ENCODE measurements at places on chromosomes 6 and 20.

- no peak for DNase-seq
These were observed 8.8 kb upstream of the C20orf144 start for GRCh38 chr20:33653218-33653899.

GRCh38 chr6:25223490-25223991 is 55.6 kb upstream of the CARMIL1 start:
- DNase-seq = no peak

GRCh38 chr6:66628917-66629316 is 921.9 kb upstream of the EYS start:
- no peak for DNase-seq

DNA sequence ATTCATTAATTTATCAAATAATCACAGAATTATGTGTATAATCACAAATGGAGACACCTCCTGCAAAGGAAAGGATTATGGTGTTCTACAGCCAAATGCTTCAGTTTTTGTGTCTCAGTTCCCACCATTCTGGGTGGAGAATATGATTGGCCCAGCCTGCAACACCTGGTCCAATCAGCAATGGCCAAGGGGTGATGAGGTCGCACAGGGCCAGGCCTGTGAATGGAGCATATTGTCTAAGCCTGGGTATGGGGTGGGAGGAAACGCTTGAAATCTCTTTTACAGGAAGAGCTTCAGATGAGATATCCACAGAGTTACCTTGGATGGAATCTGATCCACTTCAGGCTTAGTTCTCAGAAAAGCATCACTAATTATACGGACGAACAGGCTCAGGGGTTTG is 271.6 kb downstream of the DHX35 start:
- no peak for DNase-seq

- peak; percentile 73 for DNase-seq
These were observed 17.5 kb downstream of the PPARD start for GRCh38 chr6:35359744-35360348.

DNA sequence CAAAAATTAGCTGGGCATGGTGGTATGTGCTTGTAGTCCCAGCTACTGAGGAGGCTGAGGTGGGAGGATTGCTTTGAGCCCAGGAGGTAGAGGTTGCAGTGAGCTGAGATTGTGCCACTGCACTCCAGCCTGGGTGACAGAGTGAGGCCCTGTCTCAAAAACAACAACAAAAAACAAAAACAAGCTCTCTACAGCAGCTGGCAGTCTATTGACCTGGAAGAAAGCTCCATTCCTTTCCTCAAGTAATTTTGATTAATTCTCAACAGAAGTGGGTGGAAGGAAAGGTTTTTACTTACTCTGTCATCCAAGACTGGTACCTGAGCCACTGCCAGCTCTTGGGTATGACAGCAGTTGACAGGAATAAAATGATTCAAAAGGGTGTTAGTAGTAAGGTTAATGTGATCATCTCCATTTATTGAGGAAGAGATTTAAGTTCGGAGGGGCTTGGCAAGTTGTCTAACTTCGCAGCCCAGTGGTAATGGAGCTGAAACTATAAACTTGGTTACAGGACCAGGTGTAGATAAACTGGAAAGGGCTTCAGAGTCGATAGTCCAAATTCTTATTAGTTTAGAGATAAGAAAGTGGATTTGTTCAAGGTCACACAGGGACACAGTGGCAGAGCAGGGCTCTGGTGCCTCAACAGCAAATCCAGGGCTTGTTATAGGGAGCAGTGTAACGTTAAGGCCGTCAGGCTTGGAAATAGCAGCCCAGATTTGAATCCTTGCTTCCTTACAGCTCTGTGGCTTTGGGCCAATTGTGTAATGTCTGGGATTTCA is 14.8 kb downstream of the SRSF3 start:
- DNase-seq = no peak

DNA sequence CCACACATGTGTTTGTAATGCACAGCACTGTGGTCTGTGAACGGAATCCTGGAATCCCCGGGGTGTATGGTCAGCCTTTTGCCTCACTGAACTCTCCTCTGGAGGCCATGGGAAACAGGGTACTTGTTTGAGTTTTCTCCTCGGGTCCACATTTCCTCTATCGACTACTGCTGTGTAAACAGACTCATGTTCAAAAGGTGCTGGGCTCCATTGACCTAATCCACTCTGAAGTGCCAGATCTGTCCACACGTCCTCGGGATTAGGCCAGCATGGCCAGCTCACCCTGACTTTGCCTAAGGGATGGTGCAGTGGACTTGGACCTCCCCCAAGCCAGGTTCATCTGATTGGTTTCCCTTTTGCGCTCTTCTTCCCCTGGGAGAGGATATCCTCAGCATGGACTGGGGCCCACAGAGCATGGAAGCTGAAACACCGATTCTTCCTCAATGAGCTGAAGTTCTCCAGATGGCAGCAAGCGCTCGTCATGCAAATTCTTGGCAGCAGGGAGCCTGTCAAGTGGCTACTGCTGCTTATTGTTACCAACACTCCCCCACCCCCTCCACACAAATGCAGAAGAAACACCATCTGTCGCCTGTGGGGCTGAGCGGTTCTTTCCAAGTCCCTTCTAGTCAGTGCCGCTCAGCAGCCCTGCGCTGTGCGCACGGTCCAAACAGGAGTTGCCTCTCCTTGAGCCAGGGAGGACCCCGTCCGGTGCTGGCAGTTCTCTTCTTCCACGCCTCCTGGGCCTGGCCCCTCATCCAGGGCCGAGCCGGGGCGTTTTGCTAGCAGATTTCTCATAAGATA is 292.6 kb upstream of the MARCKS start:
- DNase-seq = peak; percentile 82

- no peak for DNase-seq
These were observed 3.5 kb downstream of the WRNIP1 start for GRCh38 chr6:2768696-2769095.

DNA sequence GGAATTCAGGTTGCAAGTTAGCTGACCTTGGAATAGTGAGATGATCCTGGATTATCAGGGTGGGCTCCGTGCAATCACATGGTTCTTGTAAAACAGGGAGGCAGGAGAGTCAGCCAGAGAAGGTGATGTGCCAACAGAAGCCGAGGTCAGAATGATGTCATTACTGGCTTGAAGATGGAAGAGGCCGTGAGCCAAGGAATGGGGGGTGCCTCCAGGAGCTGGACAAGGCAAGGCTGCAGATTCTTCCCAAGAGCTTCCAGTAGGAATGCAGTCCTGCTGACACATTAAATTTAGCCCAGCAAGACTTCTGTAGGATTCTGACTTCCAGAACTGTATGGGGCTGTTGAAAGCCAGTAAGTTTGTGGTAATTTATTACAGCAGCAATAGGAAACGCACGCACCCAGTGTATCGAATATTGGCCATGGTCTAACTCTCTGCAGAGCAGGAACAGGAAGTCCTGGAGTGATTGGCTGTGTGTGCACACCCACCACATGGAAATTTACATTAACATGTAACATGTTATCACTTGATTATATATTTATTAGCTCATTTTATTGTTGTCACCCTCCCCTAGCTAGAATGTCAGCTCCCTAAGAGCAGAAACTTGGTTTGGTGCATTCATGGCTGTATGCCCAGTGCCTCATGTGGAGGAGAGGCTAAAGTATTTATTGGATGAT is 19.1 kb downstream of the SLC24A3 start:
- DNase-seq = no peak

- DNase-seq = no peak
These were observed 168.6 kb downstream of the NFATC2 start for GRCh38 chr20:51373713-51374455.

- DNase-seq = no peak
These were observed 57.0 kb downstream of the DNAAF9 start for GRCh38 chr20:3350422-3350821.

GRCh38 chr6:22925920-22926789 is 356.8 kb downstream of the HDGFL1 start:
- DNase-seq = no peak

DNA sequence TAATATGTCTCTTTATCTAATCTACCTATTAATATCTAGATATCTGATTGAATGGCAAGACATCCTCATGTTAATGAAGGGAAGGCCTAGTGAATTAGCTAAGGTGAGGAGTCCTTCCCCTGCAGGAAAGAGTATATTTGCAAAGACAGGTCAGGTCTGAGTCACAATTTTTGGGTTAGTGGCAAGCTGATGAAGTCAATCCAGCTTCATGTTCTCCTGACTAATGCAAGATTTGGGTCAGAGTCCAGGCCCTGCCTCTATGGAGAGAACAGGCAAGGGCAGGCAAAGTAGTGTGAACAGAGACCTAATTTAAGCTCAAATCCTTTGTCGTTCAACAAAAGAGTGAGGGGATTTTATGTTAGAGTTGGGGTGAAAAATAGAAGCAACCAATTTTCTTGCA is 496.7 kb downstream of the BMP2 start:
- DNase-seq = no peak
